GM13977 (cell line): ENCODE measurements at places on chromosomes 5 and 9.
A peak's percentile ranks its signal among the peaks of the same experiment; 100 is the strongest.

- DNase-seq, result no peak
Measured at GRCh38 chr5:17897776-17898175, 263.5 kb downstream of the TAF11L14 start.

GRCh38 chr5:35212122-35212982 lies 17.9 kb downstream of the PRLR start:
- peak; percentile 40 for DNase-seq

DNA sequence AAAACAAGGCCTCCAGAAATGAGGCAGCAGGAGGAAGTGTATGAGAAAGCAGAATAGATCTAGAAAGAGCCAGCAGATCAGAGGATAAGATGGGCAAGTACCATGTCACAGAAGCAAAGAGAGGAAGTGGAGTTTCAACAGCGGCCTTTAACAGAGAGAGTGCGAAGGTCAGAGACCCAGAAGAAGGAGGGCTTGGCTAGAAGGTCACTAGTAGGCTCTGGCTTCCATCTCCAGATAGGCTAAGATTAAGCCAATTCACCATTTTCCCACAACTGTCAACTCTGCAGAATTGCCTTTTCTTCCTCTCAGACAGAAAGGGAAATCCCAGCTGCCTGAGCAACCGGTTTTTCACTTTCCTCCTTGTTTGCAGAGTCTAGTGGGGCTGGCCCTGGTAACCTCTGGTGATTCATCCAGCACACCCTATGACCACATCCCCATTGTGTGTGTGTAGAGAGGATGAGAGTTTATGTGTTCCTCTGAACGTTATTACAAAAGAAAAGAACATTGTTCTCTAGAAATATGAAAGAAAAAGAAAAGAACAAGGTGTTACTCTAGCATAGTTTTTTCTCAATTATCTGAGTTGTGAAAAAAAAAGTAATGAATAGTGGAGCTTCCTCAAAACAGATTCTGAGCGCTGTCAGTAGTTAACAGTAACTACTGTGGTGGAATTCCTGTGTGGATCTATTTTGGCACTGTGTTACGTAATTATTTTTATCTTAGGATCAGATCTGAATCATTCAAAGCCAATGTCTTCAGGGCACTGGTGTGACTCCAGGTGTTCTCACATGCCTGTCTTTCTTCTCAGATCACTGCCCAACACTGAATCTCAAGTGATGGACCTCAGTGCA lies 220.4 kb downstream of the ARRDC3 start:
- peak; percentile 50 for DNase-seq

DNA sequence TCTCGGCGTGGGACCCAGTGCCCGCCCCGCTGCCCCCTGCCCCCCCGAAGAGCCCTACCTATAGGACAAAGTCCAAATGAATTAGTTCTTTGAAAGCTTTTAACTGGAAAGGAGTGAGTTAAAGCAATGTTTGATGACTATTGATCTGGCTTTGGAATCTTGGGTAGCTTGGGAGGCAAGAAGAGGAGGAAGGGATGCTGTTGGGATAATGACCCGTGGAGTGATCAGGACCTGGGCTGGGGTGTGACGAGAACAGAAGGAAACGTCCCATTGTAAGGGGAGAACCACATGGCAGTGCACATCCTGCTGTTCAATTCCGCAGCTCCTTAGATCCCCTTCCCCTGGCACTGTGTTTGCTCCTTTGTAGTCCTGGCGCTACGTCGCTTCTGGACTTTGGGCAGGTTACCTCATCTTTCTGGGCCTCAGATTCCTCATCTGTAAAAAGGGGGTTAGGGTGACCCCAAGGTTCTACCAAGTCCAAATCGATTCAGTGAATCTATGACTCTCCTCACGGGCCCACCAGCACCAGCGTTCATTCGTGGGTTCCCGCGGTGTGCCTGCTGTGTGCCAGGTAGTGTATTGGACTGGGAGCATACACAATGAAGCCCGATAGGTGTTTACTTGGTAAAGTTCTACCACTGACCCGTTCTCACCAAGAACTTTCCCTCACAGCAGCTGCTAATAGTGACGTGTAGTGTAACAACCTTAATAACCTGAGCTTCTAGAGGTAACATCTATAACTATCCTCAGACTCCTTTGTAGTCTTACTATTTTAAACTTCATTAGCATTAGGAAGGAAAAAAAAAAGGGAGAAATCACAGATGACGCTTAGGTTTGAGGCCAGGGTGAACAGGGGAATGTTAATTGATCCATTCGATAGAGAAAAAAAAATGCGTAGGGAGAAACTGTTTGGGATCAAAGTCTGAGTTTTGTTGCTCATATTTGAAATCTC lies 1.1 kb upstream of the NADK2 start:
- peak; percentile 12 for DNase-seq

DNA sequence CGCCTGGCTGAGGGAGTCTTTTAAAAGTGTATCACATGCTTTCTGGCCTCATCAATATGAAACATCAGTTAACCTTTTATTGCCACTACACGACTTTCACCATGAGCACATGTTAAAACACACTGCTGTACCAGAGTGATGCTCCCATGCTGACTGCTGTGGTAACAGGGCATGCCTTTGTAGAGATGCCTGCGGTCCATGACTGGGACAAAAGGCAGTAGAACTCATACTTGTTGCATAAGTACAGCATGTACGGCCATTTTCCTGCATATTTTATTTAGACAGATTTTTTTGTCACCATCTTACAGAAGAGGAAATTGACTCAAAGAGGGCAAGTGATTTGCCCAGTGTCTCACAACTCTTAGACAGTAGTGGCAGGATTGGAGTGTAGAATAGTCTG lies 105.7 kb upstream of the ADAMTSL1 start:
- no peak for DNase-seq

GRCh38 chr5:159220206-159220605 lies 10.9 kb upstream of the RNF145 start:
- DNase-seq, result no peak

GRCh38 chr5:102754767-102755431 lies at the start of gene PAM:
Gene PAM, plus strand, starts transcription at chr5:102755305. Its CDS starts 110,891 bp downstream, at chr5:102866196.
- peak; percentile 94 for DNase-seq

GRCh38 chr5:87778876-87779275 lies 366.1 kb upstream of the CCNH start:
- no peak for DNase-seq
